Stimulated activated CD8-positive, alpha-beta memory T cell treated with anti-CD3 and anti-CD28 coated beads, Interleukin-4, amount 100 ng/mL, for 48 hours (primary cell): ENCODE measurements at places on chromosomes 6 and 20.

DNA sequence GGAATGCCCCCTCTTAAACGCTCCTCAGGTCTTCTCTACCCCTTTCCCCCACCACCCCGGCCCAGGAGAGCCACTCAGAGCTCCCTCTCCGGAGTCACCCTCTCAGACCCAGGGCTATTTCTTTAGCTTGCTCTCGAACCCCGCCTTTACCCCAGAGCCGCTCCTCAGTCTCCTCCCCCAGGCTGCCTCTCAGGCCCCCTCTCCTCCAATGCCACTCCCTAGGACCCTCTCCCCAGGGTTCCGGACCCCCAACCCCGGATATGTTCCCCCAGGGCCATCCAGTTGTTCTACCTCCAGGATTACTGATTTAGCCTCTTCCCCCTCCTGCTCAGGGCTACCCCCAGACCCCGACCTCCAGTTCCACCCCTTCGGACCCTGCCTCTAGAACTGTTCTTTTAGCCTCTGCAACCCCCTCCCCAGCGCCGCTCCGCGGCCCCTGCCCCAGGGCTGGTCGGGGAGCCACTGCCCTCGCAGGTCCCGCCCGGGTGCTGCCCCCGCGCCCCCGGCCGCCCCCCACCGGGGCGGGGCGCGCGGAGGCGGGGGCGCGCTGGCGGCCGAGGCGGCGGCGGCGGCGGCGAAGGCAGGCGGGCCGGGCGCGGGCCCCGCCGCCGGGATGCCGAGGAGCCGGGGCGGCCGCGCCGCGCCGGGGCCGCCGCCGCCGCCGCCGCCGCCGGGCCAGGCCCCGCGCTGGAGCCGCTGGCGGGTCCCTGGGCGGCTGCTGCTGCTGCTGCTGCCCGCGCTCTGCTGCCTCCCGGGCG lies at the start of gene MMP24:
MMP24 (plus strand) TSS at position 565 of the 758 bp plus-strand sequence; CDS start at position 614, 49 bp downstream.
- no peak for DNase-seq

- DNase-seq: no peak
Observed at GRCh38 chr6:27406085-27406484, 17.5 kb downstream of the ZNF391 start.

- DNase-seq: no peak
Observed at GRCh38 chr6:147212622-147213021, 8.4 kb downstream of the STXBP5 start.

GRCh38 chr6:132089173-132089572 lies 138.0 kb upstream of the CCN2 start:
- DNase-seq: no peak

- DNase-seq: no peak
Observed at GRCh38 chr6:3162067-3162497, 4.7 kb upstream of the TUBB2A start.

- DNase-seq: no peak
Observed at GRCh38 chr6:30071081-30071818, 4.3 kb downstream of the PPP1R11 start.

GRCh38 chr20:51542033-51542570 lies 417 bp downstream of the NFATC2 start:
- peak; percentile 72 for DNase-seq

DNA sequence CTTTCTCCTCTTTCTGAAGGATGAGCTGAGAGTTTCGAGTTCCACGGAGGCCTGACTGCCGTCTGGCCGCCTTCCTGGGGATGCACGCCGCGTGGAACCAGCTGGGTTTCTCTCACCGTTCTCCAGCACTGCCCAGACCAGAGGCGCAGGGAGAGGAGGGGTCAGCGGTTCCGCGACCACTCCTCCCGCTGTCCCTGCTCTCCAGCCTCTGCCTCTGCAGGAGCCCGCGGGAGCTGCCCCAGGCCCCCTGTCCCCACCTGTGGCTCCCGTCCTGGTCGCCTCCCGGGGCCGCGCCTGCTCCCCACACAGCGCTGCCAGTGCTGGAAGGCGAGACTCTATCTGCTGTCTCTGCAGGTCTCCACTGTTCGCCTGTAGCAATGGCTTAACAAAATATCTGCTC lies 106.8 kb upstream of the AFDN start:
- no peak for DNase-seq

- DNase-seq: no peak
Observed at GRCh38 chr6:19662911-19663310, 174.3 kb upstream of the ID4 start.

DNA sequence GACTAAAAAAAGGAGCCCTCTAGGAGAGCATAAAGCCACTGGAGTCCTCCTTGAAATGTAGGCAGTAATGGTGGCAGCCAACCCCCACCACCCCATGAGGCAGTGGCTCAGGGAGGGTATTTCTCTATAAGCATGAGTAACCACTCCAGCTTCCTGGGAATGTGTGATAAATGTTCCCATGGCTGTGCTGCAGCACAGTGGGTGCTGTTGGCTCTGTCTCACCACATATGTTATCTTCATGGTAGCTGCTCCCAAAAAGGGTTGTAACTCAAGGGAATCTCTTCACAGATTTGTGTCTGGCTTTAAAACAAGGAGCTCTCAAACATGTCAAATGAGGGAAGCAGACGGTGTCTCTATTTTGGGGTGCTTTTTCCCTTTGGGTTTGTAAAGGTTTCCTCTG lies 7.5 kb upstream of the PHACTR1 start:
- no peak for DNase-seq

- no peak for DNase-seq
Observed at GRCh38 chr6:5507131-5507681, 245.9 kb downstream of the FARS2 start.

DNA sequence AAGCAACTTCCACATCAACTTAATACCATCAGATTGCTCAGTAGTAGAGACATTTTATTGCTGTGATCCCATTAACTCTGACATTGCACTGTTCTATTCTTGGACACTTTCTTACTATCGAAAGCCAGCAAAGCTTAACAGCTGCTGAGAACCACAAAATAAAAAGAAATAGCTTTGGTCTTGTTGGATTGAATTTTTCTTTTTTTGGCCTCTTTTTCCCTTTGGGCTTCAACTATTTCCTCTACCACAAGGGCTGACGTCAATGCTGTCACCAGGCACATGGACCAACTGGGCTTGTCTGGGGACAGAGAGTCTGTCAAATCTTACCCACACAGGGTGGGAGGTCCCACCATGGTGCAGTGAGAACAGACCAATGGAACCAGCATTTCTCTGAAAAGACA lies 63.4 kb upstream of the ENPP5 start:
- no peak for DNase-seq

DNA sequence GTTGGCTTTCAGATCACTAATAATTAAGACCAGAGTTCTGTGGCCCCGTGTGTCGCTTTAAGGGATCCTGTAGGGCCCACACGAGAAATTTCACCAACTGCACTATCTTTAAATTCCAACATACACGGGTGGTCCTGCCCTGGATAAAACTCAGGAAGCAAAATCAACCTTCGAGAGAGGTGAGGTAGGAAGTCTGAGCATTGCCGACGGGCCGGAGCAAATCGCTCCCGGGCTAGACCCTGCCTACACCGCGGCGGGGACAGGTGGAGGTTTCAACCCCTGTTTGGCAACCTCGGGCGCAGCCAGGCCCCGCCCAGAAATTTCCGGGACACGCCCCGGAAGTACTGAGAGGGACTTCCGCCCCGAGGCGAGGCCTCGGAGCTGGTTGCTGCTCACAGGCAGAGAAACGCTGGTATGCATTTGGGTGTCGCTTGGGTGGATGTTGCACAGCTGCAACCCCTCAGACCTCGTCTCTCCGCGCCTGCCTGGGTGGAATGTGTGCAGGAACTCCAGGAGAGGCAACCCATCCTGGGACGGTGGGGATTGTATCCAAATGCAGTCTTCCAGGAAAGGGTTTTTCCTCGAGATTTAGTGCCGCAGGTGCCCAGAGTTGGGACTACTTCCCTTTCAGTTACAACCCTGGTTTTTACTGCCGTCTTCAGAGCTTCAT lies 19.9 kb downstream of the ZKSCAN8 start:
- DNase-seq: peak; percentile 92

- no peak for DNase-seq
Observed at GRCh38 chr20:59191036-59191755, 27.6 kb downstream of the ZNF831 start.

DNA sequence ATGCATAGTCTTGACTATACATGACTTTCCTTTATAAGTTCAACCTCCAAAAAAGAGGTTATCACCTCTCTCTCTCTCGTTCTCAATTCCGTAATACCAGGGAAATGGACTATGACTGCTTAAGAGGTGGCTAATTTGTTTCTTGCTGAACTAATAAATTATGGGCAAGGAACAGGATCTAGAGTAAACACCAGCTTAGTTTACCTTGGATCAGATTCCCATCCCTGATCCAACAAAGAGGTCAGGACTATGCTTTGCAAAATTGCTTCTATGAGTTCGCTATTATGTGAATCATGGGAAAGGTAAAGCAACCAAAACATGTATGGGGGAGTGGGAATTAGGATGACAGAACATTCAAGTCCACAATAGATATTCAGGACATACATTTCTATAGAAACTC lies 630.7 kb downstream of the HACE1 start:
- DNase-seq: no peak

DNA sequence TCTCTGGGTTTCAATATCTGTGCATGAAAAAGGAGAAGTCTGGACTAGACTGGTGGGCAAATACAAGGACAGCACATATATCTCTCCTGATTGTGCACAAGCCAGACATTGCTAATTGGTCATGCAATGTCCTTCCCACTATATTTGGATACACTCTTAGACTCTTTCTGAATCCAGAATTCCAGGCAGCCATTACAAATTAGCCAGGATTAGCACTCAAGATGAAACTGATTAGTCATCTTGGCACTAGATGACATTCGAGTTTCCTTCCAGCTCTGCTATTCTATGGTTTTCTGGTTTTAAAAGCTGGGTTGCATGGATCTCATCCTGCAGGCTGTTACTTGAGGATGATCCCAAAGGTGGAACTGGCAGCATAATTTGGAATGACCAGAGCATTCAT lies 73.2 kb downstream of the SCP2D1 start:
- no peak for DNase-seq

GRCh38 chr20:3471397-3472021 lies 691 bp downstream of the ATRN start:
- DNase-seq: no peak

GRCh38 chr20:22836877-22837276 lies 198.2 kb upstream of the SSTR4 start:
- no peak for DNase-seq

GRCh38 chr6:133040803-133041419 lies 200.2 kb upstream of the EYA4 start:
- no peak for DNase-seq

DNA sequence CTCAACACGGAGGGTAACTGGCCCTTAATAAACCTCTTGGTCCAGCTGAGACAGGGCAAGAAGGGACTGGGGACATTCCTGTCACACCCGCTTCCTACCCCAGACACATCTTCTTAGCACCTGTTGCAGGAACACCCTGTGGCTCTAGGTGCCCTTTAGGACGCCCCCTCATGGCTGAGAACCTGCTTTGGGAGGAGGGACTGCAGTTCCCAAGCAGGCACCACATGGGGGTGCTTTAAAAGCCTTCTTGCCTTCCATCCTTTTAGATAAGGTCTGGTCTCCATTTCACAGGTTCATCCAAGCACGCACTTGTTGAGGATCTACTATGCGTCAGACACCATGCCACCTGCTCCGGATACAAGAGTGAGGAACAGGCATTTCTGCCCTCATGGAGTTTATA lies 26.6 kb downstream of the NSFL1C start:
- no peak for DNase-seq

GRCh38 chr6:167742719-167743303 lies 83.9 kb upstream of the AFDN start:
- DNase-seq: no peak

DNA sequence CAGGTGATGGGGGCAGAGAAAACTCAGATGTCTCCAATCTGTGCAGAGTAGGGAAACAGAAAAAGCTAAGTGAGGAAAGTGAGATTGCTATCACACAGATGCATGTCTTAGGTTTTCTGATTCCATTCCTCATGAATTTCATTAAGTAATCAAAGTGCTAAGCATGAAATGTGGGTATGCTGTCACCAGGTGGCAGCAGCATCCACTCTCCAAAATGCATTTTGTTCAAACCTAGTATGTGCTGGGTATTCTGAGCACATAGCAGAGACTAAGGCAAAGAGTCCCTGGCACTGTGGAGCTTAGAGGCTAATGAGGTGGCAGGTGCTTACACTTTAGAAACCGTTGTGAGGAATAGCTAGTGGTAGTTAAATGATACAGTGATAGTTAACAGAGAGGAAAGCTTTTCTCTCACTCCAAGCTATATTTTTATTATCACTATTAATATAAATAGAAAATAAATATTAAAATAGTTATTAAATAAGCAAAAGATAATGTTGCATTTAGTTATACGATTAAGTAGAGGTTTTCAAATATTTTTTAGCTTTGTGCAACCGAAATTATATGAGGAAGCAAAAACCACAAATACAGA lies 179.5 kb downstream of the CDH26 start:
- DNase-seq: peak; percentile 60

DNA sequence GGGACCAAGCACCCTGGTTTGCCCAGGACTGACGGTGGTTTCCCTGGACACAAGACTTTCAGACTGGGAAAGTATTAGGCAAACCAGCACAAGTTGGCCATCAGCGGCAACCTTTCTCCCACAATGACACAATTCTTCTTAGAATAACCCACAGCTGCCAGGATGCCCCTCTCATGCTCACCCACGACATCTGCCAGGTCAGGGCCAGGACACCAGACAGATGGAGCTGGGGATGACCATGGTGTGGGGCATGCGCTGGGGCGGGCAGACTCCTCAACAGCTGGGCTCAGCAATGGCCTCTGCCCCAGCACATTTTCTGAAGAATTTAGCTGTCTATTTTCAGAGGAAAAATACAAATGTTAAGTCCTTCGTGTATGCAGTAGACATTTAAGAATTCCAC lies 226.4 kb downstream of the FNDC1 start:
- no peak for DNase-seq

DNA sequence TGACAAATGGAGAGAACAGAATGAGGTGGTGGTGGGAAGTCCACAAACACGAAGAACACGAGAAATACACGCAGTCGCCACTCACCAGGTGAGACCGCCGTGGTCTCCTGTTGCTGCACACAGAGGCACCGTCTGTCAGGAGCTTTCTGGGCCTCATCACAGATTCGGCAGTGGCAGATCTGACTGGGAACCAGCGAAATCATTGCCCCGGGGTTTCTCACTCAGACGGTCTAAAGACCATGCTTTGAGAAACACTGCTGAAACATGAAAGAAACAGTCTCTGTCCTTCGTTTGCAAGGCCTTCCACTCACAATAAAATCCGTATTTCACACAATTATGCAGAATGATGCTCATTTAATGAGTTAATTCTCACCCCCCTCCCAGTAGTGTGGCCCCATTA lies 130.9 kb upstream of the AFDN start:
- no peak for DNase-seq
